ENCODE measurements at places on chromosomes 7 and 10. TPM values are rescaled to one million over a fixed set of nuclear protein-coding genes. Genes with fewer than 3 reads are reported as not detected.

GRCh38 chr7:85823396-85824080 is 636.7 kb upstream of the SEMA3D start:
- no peak for DNase-seq

GRCh38 chr7:129848436-129848835 is 104.3 kb downstream of the UBE2H start:
- no peak for DNase-seq

DNA sequence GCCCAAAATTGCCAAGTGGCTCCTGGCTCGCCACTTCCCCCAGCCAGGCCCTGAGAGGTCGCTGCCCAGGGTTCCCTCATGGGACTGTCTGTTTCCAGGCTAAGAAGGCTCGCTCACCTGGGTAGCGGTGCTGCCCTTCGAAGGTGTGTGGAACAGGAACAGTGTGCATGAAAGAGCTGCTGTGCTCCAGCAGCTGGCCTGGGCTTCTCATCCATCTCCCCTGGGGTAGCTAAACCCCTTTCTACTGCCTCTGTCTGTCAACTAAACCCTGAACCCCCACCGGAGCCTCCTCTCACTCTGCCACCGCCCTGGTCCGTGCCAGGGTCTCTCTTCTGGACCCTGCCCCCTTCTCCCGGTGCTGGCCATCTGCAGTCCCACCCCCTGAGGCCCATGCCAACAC is 152.9 kb downstream of the EBF3 start:
- no peak for DNase-seq

Gene SAMD8
- total RNA-seq: 38.1 TPM

GRCh38 chr7:70612811-70613210 is 519.1 kb upstream of the GALNT17 start:
- DNase-seq: no peak

Gene NUTM2B
- 0.09 TPM for total RNA-seq

DNA sequence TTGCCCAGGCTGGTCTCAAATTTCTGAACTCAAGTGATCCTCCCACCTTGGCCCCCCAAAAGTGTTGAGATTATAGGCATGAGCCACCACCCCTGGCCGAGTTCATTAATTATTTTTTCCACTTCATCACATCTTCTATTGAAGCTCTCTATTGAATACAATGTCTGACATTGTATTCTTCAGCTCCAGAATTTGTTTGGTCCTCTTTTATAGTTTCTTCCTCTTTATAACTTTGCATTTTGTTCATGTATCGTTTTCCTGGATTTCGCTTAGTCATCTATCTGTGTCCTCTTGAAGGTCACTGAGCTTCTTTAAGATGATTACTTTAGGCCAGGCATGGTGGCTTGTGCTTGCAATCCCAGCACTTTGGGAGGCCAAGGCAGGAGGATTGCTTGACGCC is 30.2 kb downstream of the NOM1 start:
- DNase-seq: no peak

Gene TRIM50
- not detected for total RNA-seq

DNA sequence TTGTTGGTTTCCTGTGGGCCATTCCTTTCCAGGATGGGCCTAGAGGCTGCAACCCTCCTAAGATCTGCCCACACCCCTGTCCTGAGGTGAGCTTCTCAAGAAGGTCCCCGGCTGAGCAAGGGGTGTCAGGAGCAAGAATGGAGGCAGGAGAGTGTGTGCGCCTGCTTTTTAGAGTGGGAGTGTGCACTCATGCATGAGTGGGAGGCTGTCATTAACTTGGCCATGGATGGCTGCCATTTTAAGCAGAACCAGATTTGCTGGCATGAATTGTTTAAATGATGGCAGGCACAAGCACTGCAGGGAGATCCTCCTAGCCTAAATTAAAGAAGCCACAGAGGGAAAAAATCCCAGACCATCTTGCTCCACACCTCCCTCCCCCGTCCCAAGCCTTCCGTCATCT is 2.9 kb upstream of the SGPL1 start:
- DNase-seq: no peak

DNA sequence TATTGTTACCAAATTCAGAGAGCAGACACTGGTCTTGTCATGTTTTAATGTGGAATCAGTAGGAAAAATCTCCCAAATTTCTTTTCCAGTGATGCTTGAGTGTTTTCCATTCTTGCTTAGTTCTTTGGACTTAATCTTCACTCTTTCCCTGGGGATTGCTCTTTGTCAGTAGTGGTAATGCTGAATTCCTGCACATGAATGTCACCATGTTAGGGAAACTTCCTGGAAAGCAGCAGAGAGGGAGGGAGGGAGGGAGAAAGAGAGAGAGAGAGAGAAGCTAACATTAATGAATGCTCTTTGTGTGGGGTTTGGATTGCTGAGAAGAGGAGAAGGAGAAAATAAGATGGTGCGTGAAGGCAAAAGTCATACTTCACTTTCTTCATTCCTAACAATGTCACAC is 295.3 kb upstream of the COBL start:
- no peak for DNase-seq

- peak; percentile 25 for DNase-seq
Observed at GRCh38 chr10:20890491-20891337, 6.4 kb downstream of the NEBL start.

- no peak for DNase-seq
Observed at GRCh38 chr10:130745821-130746220, 565.7 kb downstream of the TCERG1L start.

- DNase-seq: no peak
Observed at GRCh38 chr7:24713039-24713793, 44.0 kb downstream of the GSDME start.

Gene CPSF4
- 13.1 TPM for total RNA-seq

Gene TCAF2
- total RNA-seq: 1.6 TPM

Gene AQP1
- total RNA-seq: 2.8 TPM

GRCh38 chr10:58089739-58090138 is 178.0 kb downstream of the IPMK start:
- no peak for DNase-seq

DNA sequence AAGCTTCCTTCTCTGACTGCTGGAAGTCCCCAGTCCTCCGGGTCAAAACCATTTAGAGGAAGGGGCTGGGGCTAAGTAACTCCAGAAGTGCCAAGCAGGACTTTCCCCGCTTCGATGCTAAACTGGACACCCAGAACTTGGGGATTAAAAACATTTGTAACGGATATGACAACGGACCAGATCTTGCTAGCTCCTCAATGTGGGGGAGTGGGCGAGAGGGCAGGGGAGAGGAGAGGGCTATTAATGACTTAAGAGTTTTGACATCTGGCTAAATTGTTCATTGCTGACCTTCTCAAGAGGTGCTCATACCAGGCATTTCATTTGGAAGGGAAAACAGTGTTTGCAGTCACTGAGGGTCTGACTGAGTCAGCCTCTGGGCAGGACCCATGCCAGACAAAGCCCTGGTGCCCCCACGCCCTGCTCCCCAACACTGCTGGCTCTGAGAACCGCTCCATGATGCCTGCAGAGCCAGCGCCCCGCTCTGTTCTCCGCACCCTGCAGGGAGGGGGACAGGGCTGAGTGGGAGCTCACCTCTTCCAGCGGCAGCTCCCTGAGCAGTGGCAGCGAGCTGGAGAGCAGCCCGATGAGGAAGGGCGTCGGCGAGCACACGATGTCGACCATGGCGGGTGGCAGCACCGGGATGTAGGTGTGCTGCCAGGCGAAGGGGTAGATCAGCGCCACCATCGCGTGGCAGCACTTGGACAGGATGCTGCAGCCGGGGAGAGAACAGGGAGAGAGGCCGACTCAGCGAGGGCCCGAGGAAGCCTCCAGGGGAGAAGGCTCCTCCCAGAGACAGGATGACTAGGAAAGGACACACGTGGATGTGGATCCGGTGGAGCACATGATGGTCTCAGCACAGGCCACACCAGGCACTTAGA is 47.7 kb upstream of the MKRN1 start:
- no peak for DNase-seq

DNA sequence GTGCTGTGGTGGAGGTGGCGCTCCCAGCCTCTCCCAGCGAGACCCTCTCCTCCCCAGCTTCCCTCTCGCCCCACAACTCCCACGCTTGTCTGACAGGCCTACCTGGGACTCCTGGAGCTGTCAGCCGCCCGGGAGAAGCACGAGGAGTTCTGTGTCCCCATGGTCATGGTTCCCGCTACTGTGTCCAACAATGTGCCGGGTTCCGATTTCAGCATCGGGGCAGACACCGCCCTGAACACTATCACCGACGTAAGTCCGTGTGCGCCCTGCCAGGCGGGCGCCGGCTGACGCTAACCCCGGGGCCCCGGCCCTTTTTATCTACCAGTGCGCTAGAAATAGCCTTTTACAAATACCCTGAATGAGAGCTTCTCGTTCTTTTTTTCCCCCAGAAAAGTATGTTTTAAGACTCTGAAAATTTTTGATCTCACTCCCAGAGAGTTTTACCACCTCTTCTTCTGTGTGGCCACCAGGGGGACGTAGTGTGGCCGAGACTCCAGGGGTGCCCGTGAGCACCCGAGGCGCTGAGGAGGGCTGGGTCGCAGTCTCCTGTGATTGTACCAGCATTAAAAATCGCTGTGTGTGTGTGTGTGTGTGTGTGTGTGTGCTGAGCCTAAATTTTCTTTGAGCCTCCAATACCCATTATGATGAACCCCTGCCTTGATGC is 52.6 kb downstream of the PFKP start:
- DNase-seq: peak; percentile 42

Gene FAM13C
- 9.1 TPM for total RNA-seq

Gene ITGA8
- total RNA-seq: 2.6 TPM

GRCh38 chr7:81790120-81790500 is 20.3 kb upstream of the HGF start:
- no peak for DNase-seq

GRCh38 chr10:110609605-110610004 is 34.5 kb upstream of the RBM20 start:
- DNase-seq: no peak

Gene CUZD1
- 1.4 TPM for total RNA-seq

Gene C10orf105
- total RNA-seq: not detected

GRCh38 chr10:98790817-98791216 is 344.1 kb upstream of the HPS1 start:
- DNase-seq: no peak

GRCh38 chr7:17939606-17940301 is 540 bp downstream of the SNX13 start:
- DNase-seq: peak; percentile 23

DNA sequence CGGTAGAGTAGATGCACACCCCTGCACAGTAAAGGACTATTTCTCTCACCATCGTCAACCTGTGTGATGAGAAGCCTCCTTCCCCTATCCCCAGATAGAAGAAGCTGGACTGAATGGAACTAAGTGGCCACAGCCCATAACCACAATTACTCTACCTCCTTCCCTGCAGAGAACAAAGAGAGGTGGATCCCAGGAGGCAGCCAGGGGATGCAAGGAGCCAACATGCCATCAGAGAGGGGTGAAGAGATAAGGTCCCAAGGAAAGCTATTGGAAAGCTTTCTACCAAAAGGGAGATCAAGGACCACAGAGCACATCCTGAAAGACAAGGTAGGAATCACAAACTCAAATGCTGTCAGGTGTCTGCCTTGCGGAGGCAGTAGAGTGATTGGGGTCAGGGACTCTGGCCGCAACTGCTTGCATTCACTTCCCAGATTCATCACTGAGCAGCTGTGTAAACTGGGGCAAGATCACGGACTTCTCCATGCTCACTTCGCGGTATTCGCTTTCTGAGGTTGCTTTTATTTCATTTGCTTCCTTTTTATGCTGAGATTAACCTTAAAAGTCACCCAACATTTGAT is 81.6 kb upstream of the MYO3A start:
- no peak for DNase-seq

GRCh38 chr10:80260295-80261243 is 28.9 kb downstream of the MAT1A start:
- peak; percentile 18 for DNase-seq

Gene DEPP1
- total RNA-seq: 73.8 TPM

DNA sequence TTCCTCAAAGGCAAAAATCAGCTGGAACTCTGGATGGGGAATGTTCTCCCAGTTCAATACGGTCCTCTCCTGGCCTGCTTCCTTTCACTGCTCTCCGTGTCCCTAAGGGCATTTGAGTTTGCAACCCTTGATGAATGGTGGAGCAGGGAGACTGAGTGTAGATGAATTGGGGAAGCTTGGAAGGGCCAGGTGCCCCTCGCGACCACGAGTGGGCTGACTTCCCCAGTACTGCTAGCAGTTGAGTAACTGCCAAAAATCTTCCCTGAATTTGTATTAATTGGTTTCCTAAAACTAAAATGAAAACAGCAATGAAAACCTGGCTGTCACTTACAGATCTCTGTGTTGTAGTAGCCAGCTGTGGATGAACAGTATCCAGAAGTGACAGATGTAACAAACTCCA is 13.6 kb downstream of the IRF5 start:
- DNase-seq: no peak

DNA sequence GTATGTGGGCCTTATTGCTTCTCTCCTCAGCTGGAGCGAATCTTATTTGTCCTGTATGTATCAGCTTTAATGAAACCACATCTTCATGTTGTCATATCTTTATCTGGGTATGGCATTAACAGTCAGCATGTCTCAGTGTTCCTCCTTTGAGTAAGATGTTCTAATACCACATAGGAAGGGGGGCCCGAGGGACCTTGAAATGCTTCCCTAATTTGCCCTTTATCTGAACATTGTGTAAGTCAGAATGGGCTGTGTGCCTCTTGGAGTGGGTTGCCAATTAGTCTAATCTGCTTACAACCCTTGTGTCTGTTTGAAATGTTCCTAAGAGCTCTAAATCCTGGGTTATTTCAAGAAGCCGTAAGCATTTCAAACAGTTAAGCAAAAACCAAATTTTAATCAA is 623.8 kb downstream of the SUGCT start:
- DNase-seq: peak; percentile 28

DNA sequence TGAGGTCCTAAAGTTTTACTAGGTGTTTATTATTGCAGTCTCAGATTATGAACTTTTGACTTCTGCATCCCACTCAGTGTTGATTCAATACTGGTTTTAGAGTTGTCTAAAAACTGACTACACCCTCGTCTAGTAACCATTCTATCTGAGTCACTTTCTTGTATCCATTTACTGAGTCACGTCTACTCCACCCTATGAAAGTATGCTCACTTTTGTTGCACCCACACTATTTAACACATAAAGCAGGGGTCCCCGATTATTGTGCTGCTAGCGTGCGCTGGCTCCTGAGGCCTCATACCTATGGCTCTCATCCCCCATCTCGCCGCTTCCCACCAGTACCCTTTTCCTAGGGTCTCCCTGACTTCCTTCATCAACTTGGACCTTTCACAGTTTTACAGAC is 2.0 kb downstream of the SAMD9 start:
- DNase-seq: peak; percentile 68

DNA sequence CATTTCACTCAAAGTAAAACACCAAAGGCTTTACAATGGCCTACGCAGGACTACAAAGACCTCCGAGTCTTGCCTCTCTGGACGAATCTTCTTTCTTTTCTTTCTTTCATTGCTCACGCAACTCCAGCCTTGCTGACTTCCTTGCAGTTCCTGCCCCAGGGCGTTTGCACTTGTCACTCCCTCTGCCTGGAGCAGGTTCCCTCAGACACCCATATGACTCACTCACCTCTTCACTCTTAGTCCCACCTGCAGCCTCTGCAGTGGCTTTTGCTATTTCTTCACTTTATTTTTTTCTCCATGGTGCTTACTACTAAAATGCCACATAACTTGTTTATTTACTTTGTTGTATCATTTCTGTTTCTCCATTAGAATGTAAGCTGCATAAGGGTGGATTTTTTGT is 33.1 kb downstream of the GHRHR start:
- no peak for DNase-seq

GRCh38 chr10:61112771-61113170 is 168.8 kb upstream of the RHOBTB1 start:
- DNase-seq: peak; percentile 10

Gene GIMAP1
- not detected for total RNA-seq

- no peak for DNase-seq
Observed at GRCh38 chr7:19390795-19391194, 245.6 kb upstream of the FERD3L start.

GRCh38 chr10:113604572-113604971 is 51.7 kb downstream of the HABP2 start:
- no peak for DNase-seq

Gene NUTM2A
- 0.33 TPM for total RNA-seq

- no peak for DNase-seq
Observed at GRCh38 chr7:157684157-157684908, 347.5 kb downstream of the DNAJB6 start.

All from fibroblast of the aortic adventitia (primary cell).